Hematopoietic multipotent progenitor cell treated with erythropoietin and hydrocortisone succinate and interleukin-3 and kit ligand, for 15 days (in vitro differentiated cells): ENCODE measurements at places on chromosomes 12 and 14.

GRCh38 chr12:24688601-24689000 lies 260.3 kb downstream of the BCAT1 start:
- DNase-seq: no peak

DNA sequence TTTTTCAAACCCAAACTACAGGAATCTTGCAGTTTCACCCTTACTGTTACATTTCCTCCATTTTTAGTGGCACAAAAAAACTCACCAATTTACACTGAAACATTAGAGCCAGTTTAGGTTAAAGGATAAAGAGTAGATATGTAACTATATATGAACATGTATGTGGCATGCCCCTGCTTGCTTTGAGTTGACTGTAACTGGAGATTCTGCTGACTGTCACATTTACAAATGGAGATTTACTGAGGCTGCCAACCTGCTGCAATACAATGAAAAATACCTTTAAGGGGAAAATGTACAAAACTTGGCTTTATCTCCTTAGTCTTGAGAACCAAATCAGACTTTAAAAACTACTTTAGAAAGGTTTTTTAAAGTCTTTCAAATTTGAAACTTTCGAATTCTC lies 28.3 kb downstream of the STON2 start:
- DNase-seq: no peak

DNA sequence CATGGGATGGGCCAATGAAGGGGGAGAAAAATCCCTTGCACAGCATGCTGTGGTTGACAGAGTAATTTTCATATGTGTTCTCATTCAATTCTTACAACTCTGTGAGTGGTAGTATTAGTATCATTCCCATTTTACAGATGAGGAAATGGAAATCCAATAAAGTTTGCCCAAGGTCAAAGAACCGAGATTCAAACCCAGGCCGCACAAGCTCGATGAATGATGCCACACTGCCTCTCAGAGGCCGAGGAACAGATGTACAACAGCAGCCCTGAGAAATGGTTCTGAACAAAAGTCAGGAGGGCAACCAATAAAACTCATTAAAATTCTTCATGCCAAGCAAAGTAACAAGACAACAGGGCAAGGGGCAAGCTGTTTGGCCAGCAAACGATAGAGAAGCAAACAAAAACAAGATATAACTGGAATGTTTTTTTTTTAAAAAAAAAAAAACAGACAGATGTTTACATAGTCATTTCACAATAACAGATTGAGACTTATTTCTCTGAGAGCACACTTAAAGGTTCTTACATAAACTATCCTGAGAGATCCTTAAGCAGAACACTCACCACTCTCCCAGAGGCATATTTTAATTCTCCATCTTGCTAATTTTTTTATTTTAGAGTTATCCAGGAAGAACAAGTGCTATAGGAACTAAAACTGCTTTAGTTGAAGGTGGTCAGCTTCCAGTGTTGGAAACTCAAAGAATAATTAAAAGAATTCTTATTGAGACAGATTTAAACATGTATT lies 85.8 kb downstream of the EXOC5 start:
- no peak for DNase-seq

- DNase-seq: no peak
These were observed 1.1 kb downstream of the TSPAN9 start for GRCh38 chr12:3078086-3078820.
